Daoy (cell line): ENCODE measurements at places on chromosomes 16 and 17. TPM values are rescaled to one million over a fixed set of nuclear protein-coding genes. Genes with fewer than 3 reads are reported as not detected.
A peak's percentile ranks its signal among the peaks of the same experiment; 100 is the strongest.

GRCh38 chr16:66523861-66524354, 26.0 kb downstream of the TK2 start:
- no peak for DNase-seq

DNA sequence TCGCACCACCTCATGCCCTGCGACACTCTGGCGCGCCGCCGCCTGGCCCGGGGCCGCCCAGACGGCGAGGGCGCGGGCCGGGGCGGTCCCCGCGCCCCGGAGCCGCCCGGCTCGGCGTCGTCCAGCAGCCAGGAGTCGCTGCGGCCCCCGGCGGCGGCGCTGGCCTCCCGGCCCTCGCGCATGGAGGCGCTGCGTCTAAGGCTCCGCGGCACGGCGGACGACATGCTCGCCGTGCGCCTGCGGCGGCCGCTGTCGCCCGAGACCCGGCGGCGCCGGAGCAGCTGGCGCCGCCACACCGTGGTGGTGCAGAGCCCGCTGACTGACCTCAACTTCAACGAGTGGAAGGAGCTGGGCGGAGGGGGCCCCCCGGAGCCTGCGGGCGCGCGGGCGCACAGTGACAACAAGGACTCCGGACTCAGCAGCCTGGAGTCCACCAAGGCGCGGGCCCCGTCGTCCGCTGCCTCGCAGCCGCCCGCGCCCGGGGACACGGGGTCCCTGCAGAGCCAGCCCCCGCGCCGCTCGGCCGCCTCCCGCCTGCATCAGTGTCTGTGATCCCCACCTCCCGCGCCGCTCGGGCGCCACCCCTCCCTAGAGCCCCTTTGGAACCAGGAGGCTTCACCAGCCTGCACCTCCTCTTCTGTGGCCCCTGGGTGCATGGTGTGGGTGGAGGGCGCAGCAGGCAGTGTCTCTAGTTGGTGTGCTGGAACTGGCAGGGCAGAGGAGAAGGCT, 82.3 kb downstream of the ARHGAP23 start:
- no peak for DNase-seq

- DNase-seq: no peak
These were observed 42.8 kb upstream of the RAI1 start for GRCh38 chr17:17638467-17638866.

- no peak for DNase-seq
These were observed 12.5 kb upstream of the C16orf95 start for GRCh38 chr16:87329436-87330256.

DNA sequence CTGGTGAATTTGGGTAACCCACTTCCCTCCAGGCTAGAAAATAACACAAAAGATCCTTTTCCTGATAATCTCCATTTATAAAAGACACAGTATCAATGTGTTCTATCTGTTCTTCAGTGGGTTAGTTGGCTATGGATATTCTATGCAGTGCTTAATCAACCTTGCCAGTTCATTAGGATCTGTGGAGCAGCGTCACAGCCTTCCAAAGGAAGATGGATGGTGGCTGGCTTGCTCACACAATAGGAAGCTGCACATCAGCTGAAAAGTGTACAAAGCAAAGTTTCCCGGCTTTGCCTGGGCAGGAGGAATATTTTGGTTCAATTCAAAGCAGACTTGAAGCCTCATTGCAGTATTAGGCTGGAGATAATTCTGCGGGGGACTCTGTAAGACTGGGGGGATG, 70.3 kb upstream of the CA10 start:
- DNase-seq: no peak

DNA sequence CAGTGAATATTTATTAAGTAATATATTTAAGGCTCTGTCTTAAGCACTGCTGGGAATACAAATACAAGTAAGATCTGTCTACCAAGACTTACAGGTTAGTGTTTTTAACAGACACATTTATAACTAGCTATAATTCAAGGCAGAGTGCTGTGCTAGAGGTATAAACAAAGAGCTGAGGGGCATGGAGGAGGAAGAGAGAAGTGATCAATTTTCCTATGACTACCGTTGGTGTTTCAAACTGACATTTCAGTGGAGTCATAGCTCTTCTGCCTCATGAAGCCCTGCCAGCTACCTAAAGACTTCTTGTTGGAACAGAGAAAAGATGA, 79.9 kb downstream of the CYB561 start:
- no peak for DNase-seq

GRCh38 chr17:63434951-63435571, 11.0 kb downstream of the CYB561 start:
- peak; percentile 89 for DNase-seq

DNA sequence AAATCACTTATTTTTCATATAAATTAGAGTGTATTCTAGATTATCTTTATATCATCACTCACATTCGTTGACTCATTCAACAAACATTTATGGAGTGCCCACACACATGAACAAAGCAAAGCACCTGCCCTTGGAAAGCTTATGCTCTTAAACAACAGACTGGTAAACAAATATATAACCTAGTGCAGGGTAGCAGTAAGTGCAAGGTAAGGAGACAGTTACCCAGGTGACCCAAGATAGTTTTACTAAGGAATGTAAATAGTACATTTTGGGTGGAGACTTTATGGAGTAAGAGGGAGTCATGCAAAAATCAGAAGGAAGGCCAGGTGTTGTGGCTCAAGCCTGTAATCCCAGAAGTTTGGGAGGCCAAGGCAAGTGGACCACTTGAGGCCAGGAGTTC, 40.4 kb upstream of the HELZ start:
- no peak for DNase-seq

DNA sequence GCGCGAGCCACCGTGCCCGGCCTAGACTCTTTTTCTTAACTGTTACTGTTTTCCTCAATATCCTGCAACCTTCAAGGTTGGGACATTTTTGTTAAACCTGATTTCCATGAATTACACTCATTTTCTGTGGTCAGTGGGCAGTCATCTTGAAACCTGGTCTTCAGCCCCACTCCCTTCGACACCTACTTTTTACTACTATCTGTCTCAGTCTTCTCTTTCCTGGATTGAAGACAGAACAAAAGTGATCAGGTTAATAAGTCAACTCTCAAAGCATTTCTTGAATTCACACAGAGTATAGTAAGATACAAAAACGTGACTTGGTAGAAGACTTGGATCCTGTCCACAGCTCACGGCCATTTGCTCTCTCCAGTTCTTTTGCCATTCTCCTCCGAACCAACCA, 6.1 kb downstream of the MINK1 start:
- no peak for DNase-seq

Gene CMTM2
- not detected in 2 replicates for total RNA-seq

Gene PHF12
- 18.0 and 29.1 TPM in 2 replicates for total RNA-seq

Gene TLCD3B
- total RNA-seq: not detected in 2 replicates

Gene SLC9A5
- 1.7 and 1.8 TPM in 2 replicates for total RNA-seq

Gene TMIGD1
- total RNA-seq: not detected in 2 replicates

Gene KRT34
- total RNA-seq: 0.46 and 1.4 TPM in 2 replicates

Gene TEKT5
- not detected in 2 replicates for total RNA-seq

Gene GAST
- not detected in 2 replicates for total RNA-seq

Gene SYNGR3
- 0.29 TPM in 1 of 2 replicates, not detected in the other for total RNA-seq

Gene LITAFD
- total RNA-seq: not detected in 2 replicates
